Amygdala (tissue), 56 donors: ENCODE measurements at places on chromosomes 12 and 14.
A peak's percentile ranks its signal among the peaks of the same experiment; 100 is the strongest.

DNA sequence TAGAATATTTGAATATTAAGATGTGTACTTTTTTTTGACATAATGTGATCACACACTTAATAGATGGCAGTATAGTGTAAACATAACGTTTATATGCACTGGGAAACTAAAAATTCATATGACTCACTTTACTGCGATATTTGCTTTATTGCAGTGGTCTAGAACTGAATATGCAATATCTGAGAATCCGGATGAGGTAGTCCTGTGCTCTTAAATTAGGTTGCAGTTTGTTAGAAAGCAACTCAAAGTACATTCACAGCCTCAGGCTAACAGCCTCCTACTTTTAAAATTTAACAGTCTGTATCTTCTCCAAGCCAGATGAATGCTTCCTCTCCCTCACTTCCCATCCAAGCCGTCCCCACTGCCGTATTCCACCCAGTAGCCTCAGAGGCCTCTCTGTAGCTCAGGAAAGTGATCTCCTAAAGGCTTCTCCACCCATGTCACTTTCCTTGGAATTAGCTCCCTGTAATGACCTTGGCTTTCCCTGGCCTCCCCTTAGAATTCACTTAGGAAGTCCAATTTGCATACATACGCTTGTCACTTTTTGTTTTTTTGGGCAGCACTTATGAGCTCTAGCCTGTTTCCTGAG, 43.7 kb downstream of the TESPA1 start:
- no peak for DNase-seq

- DNase-seq = no peak
Observed at GRCh38 chr14:91470216-91470615, 39.9 kb downstream of the PPP4R3A start.

- DNase-seq = no peak
Observed at GRCh38 chr14:38065106-38065762, 142.5 kb upstream of the SSTR1 start.

- DNase-seq = peak; percentile 62
Observed at GRCh38 chr14:103724116-103724515, 8.5 kb downstream of the ZFYVE21 start.

DNA sequence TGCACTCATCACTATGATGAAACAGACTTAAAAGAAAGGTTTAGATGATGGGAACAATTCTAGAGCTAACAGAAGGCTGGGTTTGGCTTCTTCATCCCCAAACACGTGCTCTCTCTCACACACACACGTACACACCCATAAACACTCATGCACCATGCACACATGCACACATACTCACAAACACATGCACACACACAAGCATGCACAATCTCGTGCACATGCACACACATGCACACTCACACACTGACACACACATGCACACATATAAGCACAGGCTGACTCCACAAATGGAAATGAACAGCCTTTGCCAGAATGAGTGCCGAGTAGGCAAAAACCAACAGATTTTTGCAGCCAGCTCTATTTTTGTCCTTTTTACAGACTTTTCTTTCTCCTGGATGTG, 1571.6 kb downstream of the AACS start:
- no peak for DNase-seq
